ENCODE measurements at places on chromosomes 2 and 18.

DNA sequence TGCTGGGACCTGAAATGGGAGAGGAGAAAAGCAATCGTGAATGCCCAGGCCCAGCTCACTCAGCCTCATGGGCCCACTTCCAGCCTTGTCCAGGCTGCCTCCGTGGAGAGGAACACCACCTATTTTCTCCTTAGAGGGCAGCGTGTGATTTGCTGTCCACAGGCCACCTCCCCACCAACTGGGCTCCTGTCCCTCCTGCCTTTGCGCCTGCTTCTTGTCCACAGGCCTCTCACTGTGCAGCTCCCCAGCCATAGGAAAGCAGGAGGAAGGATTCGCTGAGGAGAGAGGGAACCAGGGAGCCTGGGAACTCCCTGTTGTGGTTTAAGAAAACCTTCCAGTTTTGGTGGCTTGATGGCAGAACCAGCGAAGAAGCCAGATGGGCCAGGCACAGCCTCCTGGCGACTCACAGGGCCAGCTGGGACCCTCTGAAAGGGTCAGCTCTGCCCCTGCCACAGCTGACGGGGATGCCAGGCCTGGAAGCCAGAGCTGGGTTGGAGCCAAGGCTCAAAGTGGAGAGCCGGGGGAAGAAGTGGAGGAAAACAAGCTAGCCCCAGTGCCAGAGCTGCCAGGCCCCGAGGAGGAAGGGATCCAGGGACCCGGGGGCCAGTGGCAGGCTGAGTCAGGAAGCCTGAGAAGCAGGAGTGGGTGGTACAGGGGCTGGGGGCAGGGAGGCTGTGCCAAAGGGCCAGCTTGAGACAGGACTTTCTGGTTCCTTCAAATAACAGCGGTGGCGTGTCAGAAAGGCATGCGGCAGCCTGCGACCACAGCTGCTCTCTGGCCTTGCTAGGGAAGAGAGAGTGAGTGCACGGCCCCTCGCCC lies 9.9 kb downstream of the TMBIM1 start:
- DNase-seq, result no peak

DNA sequence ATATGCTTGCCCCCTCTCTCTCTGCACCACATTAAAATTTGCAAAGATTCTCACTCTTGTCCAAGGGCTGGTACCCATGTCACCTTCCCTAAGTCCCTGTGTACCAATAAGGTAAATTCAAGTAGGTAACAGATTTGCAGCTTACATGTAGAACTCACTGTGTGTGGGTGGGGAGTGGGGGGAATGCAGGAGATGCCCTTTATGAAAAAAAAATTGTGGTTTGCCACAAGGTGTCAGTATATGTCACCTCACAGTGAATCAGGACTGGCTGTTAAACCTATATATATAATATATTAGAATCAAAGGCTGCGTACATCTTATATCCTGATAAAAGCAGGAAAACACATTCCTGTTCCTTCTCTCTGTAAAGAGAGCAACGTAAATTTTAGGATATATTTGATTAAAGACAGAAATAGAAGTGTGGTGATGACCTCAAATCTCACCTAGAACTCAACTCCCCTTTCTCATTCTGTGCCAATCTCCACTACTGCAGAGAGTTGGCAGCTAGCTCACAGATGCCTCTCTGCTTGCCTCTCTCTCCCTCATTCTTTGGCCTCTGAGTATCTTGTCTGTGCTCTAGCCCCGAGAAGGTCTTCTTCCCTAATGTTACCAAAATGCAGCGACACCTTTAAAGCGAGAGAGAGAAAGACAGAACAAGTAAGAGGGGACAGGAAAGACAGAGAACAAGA lies 536 bp downstream of the XDH start:
- DNase-seq, result peak; percentile 25

- DNase-seq, result peak; percentile 24
These were observed 201.0 kb downstream of the NDUFA10 start for GRCh38 chr2:239824046-239824694.

- DNase-seq, result no peak
These were observed 353.9 kb downstream of the SS18 start for GRCh38 chr18:25736516-25736915.

DNA sequence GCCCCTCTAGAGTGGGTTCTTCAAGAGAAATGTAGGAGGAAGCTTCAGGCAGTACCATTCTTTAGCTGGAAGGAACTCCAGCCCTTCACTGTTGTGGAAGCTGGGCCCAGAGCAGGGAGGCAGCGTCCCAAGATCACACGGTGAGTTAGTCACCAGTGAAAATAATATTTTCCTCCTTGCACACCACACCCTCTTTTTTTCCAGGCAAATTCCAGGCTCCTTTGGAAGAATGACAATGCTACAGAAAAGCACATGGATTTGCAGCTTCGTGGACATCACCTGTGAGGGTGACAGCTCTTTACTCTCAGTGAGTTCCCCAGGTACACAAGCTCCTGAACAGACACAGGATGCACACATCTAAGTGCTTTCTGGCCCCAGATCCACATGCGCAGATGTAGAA lies 157.1 kb downstream of the COL6A3 start:
- no peak for DNase-seq

DNA sequence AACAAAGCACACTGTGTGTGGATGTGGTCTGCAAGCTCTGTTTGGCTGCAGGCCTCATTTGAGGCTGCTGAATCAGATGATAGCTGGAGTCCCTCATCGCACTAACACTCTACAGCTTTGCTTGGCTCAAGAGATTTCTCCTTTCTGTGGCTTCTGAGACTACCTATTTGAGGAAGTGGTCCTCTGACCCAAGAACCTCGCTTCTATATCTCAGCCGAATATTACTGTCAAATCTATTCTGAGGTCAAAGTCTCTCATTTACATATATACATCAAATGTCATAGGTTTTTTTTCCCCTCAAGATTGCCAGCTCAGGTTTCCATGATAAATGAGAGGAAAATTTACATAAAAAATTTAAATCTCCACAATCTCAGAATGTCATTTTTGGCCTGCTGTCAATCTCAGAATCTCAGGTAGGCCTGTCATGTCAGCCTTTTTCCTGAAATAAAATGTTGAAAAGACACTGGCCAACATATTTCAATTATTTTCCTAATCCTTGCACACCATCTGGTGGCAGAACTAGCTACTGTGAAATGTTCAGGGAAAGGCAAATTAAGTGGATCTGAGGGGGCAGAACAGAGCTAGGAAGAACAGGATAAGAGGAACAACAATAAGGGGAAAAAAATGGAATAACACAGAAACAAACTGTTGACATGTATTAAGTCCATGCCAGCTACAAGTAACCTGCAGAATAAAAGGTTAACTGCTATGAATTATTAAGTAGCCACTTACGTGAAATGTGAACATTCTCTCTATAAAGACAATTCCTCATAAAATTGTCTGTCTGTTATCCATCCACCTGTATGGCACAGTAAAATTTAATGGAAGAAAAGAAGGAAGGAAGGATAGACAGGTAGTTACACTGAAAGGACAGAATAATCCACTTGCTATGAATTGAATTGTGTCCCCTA lies 39.3 kb downstream of the AP1S3 start:
- DNase-seq, result peak; percentile 37

- no peak for DNase-seq
These were observed 338.8 kb upstream of the ID2 start for GRCh38 chr2:8343031-8343430.

- no peak for DNase-seq
These were observed 4.2 kb downstream of the CNGA3 start for GRCh38 chr2:98350411-98350810.

DNA sequence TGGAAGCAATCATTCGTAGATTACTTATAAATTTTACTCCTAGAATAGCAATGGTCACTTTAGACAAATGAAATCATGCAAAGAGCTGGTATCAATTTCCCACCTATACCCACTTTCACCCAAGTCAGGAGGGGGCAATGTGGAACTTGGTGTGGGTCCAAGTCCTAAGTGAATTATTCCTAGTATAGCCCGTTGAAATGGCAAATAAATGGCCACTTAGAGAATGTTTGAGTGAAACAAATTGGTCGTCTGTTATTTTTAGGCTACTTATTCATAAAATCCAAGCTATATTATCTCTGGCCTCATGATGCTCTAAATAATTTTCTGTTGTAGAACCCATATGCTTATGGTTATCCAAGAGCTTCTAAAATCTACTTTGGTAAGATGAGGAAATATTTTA lies 98.1 kb downstream of the MYO3B start:
- no peak for DNase-seq

- DNase-seq, result no peak
These were observed 25.0 kb downstream of the WDFY1 start for GRCh38 chr2:223920109-223920508.

DNA sequence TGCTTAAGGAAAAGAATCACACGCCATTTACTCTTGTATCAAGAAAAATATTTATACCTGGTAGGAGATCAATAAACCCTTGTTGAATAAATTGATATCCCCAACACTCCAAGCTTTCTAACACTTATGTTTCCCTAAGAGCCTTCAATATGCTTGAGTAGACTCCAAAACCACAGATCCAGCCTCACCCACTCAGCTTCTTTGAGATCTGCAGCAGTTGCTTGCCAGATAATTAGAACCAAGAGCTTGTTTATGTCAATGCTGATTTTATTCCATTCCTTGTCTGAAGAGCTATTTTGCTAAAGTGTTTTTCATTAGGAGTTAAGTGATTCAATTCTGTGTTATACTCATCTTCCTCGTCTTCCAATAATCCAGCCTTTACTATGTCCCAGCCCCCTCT lies 26.3 kb upstream of the CRIM1 start:
- no peak for DNase-seq

GRCh38 chr18:56627991-56628390 lies 10.4 kb downstream of the TXNL1 start:
- DNase-seq, result no peak

DNA sequence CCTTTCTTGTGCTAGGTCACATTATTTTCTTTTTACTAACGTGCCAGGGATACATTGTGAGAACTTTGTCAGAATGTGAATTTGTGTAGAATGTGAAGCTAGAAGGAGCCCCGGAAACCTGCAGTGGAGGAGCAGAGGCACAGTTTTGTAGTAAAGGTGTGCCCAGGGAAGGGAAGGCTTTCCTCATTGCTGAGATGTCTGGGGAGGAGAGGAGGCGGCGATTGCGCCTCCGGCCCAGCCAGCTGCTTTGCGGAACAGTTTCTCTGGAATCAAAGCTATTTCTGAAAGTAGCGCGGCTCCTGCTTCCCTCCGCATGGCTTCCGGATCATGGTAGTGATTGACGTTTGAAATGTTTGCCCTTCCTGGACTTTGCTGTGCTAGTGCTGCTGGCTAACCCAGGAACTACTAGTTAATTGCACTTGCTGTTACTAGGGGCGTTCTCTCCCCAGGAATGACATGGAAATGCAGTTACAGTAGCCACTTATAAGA lies 83.1 kb upstream of the RBM44 start:
- DNase-seq, result peak; percentile 52

GRCh38 chr2:32691678-32692077 lies 63.8 kb downstream of the TTC27 start:
- DNase-seq, result no peak

DNA sequence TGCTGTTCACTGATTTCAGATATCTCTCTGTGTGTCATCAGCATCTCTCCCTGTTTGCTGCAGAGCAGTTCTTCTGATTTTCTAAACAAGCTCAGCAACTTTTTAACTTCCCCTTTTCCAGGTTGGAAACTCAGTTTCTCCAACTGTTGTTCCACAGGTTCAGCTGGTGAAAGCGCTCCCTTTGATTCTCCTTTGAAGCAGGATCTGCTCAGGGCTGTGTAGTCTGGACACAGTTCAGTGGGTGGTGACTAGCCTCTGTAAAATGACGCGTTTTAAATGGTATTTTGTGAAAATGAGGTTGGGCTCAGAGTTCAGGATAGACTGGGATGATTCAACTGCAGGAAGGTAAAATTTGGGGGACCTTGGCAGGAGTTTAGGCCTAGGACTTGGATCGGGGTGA lies 106.3 kb downstream of the TRIM43 start:
- DNase-seq, result no peak

GRCh38 chr2:98470851-98471255 lies 26.2 kb downstream of the INPP4A start:
- DNase-seq, result no peak

DNA sequence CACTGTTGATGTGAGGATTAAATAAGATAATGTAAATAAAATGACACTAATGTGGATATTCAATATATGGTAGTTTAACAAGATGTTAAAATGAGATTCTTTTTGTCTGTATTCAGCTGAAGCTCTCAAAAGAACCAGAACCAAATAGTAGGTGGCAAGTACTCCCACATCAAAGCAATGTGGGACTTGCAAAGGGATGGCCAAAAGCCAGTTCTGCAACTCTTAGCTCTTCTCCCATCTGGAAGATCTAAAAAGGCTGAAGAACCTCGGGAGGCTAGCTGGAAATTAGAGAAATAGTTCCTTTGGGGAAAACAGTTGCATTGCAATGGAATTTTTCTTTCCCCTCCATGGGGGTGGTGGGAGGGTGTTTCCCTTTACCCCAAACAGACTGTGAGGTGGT lies 48.7 kb downstream of the FBXO48 start:
- DNase-seq, result no peak

DNA sequence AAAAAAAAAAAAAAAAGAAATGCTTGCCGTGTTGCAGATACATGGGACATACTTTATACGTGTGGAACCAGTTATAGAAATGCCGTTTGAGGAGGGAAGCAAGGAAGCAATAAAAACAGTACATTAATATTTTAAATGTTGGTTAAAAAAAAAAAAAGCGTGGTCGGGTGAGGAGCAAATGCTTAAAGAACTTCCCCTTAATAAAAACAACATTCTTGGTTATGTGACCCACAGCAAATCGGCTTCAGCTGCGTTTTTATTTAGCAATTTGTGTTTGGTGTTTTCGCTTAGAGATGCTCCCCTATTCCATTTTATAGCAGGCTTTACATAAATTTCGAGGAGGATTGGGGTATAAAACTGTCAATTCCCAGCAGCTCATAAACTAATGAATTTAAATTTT lies 223.6 kb downstream of the LRRTM1 start:
- peak; percentile 14 for DNase-seq

Data from hematopoietic multipotent progenitor cell treated with erythropoietin and hydrocortisone succinate and interleukin-3 and kit ligand, for 4 days (in vitro differentiated cells).